ENCODE measurements at places on chromosomes 6 and 20.

DNA sequence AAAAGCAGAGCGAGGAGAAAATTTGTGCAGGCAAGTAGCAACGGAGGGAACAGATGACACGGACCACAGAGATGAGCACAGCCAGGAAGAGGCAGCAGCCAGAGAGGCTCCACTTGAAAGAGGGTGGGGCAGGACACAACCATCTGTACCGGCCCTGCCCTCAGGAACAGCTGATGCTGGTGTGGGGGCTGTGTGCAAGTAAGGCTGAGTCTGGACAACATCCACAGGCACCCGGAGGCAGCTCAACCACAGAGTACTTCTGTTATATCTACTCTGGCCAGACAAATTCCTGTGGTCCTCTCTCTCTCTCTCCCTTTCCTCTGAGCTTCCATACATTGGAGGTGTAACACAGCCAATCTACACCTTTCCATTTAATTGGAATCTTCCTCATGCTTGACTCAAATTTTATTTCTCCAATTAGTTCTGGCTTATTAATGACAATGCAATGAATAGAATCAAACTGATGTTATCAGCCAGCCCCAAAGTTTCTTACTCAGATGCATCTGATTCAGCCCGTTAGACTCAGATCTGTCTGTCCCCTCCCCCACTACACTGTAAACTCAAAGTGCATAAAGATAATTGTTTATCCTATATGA is 24.9 kb downstream of the KIF13A start:
- DNase-seq, result no peak
- no peaks in the 10 kb centered on the region for H3K27me3 ChIP-seq
- H3K27ac ChIP-seq, result no peak overlapping the region
- H3K36me3 ChIP-seq, result no peaks in the 10 kb centered on the region
- H3K4me3 ChIP-seq, result no peak overlapping the region

DNA sequence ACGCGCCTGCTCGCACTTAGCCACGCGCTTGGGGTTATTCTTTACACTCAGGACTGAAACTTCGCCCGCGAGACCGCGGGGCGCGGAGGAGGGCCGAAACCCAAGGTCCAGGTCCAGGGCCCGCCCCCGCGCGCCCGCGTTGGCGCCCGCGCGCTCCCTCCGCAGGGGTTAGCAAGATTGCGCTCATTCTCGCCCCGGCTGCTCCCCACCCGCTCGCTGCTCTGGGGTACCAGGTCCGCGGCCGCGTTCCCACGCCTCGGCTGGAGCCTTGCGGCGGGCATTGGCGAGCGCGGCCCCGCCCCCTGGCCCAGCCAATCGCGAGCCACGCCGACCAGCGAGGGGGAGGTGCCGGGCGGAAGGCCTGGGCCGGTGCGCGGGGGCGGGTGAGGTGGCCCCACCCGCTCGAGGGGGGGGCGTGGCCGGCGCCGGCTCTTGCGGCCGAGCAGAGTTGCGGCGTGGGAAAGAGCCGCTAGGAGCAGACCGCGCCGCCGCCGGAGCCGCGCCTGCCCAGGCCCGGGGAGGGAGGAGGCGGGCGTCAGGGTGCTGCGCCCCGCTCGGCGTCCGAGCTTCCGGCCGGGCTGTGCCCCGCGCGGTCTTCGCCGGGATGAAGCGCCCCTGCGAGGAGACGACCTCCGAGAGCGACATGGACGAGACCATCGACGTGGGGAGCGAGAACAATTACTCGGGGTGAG is at the start of gene HEY2:
Gene HEY2 (plus strand): TSS at position 460 of the 692 bp plus-strand sequence. CDS start 145 bp downstream, at position 605.
- DNase-seq, result peak; percentile 96
- H3K27ac ChIP-seq, result peak within 1 kb of the TSS; percentile 93
- no peaks in the 10 kb centered on the region for H3K36me3 ChIP-seq
- H3K4me3 ChIP-seq, result peak within 1 kb of the TSS; percentile 77

DNA sequence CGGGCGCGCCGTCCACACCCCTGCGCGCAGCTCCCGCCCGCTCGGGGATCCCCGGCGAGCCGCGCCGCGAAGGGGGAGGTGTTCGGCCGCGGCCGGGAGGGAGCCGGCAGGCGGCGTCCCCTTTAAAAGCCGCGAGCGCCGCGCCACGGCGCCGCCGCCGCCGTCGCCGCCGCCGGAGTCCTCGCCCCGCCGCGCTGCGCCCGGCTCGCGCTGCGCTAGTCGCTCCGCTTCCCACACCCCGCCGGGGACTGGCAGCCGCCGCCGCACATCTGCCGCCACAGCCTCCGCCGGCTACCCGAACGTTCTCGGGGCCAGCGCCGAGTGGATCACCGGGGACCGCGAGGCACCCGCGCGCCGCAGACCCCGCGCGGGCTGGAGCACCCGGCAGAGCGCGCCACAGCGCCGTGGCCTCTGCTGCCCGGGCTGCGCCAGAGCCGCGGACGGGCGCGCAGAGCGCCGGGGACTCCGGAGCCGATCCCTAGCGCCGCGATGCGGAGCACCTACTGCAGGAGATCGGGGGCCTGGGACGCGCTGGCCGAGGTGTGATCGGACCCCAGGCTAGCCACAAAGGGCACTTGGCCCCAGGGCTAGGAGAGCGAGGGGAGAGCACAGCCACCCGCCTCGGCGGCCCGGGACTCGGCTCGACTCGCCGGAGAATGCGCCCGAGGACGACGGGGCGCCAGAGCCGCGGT is at the start of gene BMP2:
Gene BMP2 (plus strand): TSS at position 151 of the 692 bp plus-strand sequence. CDS start 2,441 bp downstream, outside the sequence.
- peak within 1 kb of the TSS; percentile 45 for H3K4me3 ChIP-seq
- DNase-seq, result peak; percentile 21
- H3K27ac ChIP-seq, result no peak within 1 kb of the TSS

DNA sequence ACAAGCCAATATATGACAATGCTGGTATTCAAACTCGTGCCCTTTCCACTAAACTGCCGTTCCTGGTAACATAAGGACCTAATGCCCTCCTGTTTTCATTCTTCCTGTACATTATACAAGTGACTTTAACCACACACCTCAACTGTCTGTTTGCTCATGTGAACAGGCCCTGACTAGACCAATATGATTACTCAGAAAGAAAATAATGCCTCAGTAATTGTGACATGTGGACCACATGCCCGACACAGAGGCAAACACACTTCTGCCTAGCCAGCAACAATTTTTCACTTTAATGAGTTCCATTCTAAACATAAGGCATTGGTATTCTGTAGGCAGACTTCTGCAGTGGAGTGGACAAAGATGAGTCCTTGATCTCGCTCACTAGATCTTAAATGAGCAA is 30.0 kb downstream of the SLC22A16 start:
- no peaks in the 10 kb centered on the region for H3K36me3 ChIP-seq
- H3K27me3 ChIP-seq, result no peaks in the 10 kb centered on the region
- no peaks in the 10 kb centered on the region for H3K4me1 ChIP-seq
- no peak overlapping the region for H3K4me3 ChIP-seq
- DNase-seq, result no peak

GRCh38 chr6:88556663-88557062 is 390.5 kb upstream of the CNR1 start:
- DNase-seq, result no peak
- peaks cover 2% of the 10 kb centered on the region for H3K4me1 ChIP-seq
- H3K4me3 ChIP-seq, result no peak overlapping the region
- H3K27me3 ChIP-seq, result no peaks in the 10 kb centered on the region
- no peaks in the 10 kb centered on the region for H3K36me3 ChIP-seq

DNA sequence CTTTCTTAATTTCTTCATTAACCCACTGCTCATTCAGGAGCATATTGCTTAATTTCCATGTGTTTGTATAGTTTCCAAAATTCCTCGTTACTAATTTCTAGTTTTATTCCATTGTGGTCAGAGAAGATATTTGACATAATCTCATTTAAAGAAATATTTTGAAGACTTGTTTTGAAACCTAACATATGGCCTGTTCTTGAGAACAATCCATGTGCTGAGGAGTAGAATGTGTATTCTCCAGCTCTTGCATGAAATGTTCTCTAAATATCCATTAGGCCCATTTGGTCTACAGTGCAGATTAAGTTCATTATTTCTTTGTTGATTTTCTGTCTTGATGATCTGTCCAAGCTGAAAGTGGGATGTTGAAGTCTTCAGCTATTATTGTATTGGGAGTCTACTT is 251.7 kb downstream of the ALDH8A1 start:
- no peaks in the 10 kb centered on the region for H3K27me3 ChIP-seq
- H3K27ac ChIP-seq, result no peak overlapping the region
- H3K4me1 ChIP-seq, result no peaks in the 10 kb centered on the region
- no peak overlapping the region for H3K4me3 ChIP-seq
- H3K36me3 ChIP-seq, result no peaks in the 10 kb centered on the region

DNA sequence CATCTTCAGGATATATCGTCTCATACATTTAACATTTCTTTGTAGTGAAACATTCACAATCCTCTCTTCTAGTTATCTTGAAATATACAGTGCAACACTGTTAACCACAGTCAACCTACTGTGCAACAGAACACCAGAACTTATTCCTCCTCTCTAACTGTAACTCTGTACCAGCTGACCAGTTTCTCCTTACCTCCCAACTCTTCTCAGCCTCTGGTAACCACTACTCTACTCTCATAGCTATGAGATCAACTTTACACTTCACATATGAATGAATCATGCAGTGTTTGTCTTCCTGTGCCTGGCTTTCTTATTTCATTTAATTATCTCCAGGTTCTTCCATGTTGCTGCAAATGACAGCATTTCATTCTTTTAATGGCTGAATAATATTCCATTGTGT is 337.6 kb downstream of the BTBD9 start:
- no peaks in the 10 kb centered on the region for H3K36me3 ChIP-seq
- no peaks in the 10 kb centered on the region for H3K27me3 ChIP-seq
- no peak overlapping the region for H3K4me3 ChIP-seq
- DNase-seq, result no peak
- no peaks in the 10 kb centered on the region for H3K4me1 ChIP-seq

GRCh38 chr20:34983089-34983820 is 27.6 kb downstream of the MYH7B start:
- H3K27me3 ChIP-seq, result no peaks in the 10 kb centered on the region
- no peak overlapping the region for H3K4me3 ChIP-seq
- H3K36me3 ChIP-seq, result no peaks in the 10 kb centered on the region
- DNase-seq, result no peak
- H3K4me1 ChIP-seq, result peaks cover 16% of the 10 kb centered on the region

GRCh38 chr6:5423251-5423650 is 161.9 kb downstream of the FARS2 start:
- no peak overlapping the region for H3K4me3 ChIP-seq
- no peak for DNase-seq
- no peaks in the 10 kb centered on the region for H3K36me3 ChIP-seq
- H3K27me3 ChIP-seq, result no peaks in the 10 kb centered on the region
- H3K4me1 ChIP-seq, result no peaks in the 10 kb centered on the region

GRCh38 chr6:44956396-44956795 is 371.7 kb upstream of the RUNX2 start:
- H3K27me3 ChIP-seq, result no peaks in the 10 kb centered on the region
- no peak overlapping the region for H3K4me3 ChIP-seq
- H3K4me1 ChIP-seq, result no peaks in the 10 kb centered on the region
- no peaks in the 10 kb centered on the region for H3K36me3 ChIP-seq

DNA sequence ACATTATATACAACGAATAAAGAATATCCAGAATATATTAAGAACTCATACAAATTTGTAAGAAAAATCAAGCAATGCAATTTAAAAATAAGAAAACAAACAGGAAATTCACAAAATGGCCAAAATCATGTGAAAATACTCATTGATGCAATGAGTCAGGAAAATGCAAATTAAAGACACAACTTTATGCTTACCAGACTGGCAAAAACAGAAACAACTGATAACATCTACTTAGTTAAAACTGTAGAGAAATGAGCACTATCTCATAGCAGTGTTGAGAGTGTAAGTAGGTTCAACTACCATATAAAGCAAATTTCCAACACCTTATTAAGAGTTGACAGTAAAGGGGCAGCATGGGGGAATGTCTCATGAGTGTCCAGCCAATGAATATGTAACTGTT is 62.3 kb downstream of the SYCP2 start:
- no peaks in the 10 kb centered on the region for H3K36me3 ChIP-seq
- no peak for DNase-seq
- H3K27me3 ChIP-seq, result no peaks in the 10 kb centered on the region
- no peak overlapping the region for H3K4me3 ChIP-seq
- H3K4me1 ChIP-seq, result no peaks in the 10 kb centered on the region
- H3K27ac ChIP-seq, result no peak overlapping the region

DNA sequence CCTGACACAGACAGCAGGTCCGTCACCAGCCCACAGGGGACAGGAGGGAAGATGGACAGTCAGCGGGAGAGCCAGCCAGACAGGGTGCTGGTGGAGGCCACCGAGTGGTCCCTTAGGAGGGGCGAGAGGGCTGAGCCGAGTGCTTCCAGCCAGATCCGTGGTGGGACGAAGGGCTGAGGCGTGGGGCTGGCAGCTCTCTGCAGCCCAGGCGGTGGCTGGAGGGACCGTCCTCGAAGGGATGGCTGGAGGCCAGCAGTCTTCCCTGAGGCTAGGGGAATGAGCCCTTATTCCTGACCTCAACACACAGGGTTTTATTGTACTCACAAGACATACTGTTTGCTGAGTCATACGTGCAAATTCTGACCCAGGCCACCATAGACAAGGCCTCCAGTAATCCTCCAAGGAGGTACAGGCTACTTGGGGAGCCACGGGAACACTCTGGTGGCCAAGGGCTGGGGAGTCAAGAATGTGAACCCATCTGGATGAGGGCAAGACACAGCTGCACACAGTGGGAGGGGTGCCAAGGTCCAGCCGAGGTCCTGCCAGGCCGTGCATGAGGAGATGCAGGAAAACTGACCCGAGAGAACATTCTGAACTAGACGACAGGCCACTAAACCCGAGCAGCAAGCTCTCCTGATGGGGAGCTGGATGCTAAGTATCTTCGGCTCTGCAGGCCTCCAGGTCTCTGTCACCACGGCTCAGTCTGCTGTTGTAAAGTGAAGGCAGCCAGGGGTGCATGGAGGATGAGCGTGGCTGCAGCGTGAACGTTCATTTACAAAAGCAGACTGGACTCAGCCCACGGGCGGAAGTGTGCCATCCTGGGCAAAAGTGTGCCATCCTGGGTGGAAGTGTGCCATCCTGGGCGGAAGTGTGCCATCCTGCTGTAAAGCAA is 242.5 kb downstream of the TTLL2 start:
- H3K36me3 ChIP-seq, result no peaks in the 10 kb centered on the region
- H3K4me1 ChIP-seq, result peaks cover 10% of the 10 kb centered on the region
- H3K4me3 ChIP-seq, result no peak overlapping the region
- no peak for DNase-seq
- H3K27ac ChIP-seq, result no peak overlapping the region

DNA sequence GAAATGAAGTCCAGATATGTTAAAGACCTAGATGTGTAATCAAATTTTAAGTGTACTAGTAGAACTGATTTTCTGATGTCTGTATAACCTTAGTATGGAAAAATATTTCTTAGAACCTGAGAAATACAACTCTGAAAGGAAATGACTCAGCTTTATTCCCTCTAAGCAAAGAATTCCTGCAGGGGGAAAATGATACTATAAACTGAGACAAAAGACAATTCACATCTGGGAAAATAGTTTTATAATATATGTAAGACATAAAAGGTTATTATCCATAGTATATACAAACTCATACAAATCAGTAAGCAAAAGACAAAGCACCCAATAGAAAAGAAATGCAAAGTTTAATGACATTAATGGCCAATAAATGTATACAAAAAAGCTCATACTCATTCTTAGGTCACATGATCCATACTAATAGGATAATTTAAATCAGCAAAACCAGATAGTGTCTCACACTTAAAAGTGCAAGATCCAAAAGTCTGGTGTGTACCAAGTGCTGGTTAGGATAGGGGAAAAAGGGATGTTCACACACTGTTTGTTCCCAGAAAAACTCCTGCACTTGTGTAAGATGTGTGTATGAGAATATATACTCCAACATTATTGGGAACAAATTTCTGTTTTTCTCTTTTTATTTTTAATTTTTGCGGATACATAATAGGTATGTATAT is 22.6 kb downstream of the RNF217 start:
- H3K27me3 ChIP-seq, result no peaks in the 10 kb centered on the region
- H3K27ac ChIP-seq, result no peak overlapping the region
- H3K4me3 ChIP-seq, result no peak overlapping the region
- H3K4me1 ChIP-seq, result peaks cover 2% of the 10 kb centered on the region
- no peak for DNase-seq
- no peaks in the 10 kb centered on the region for H3K36me3 ChIP-seq
